Left cardiac atrium (tissue), 4 donors: ENCODE measurements at places on chromosomes 7 and 10. TPM values are rescaled to one million over a fixed set of nuclear protein-coding genes. Genes with fewer than 3 reads are reported as not detected.

ENTPD1 gene
- 11.8 TPM for total RNA-seq

SUV39H2 gene
- 7.6 TPM for total RNA-seq

- peak; percentile 54 for DNase-seq
Observed at GRCh38 chr7:5532536-5533335, 109.1 kb upstream of the TNRC18 start.

DOCK1 gene
- total RNA-seq, result 27.3 TPM

GPNMB gene
- total RNA-seq, result 109 TPM
